ENCODE measurements at places on chromosomes 4 and X.

DNA sequence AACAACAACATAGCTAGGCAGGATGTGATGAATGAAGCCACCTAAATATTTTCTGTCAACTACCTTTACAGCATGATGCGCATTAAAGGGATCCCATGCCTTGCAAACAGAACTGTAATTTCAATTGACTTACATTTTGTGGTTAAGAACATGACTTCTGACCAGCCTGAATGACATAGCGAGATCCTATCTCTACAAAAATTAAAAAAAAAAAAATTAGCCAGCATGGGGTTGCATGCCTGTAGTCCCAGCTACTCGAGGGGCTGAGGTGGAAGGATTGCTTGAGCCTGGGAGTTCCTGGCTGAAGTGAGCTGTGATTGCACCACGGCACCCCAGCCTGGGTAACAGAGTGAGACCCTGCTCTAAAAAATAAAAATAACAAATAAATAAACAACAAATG, 680.6 kb downstream of the IQCM start:
- DNase-seq = no peak

- DNase-seq = no peak
Observed at GRCh38 chr4:177632481-177632880, 190.2 kb upstream of the AGA start.

DNA sequence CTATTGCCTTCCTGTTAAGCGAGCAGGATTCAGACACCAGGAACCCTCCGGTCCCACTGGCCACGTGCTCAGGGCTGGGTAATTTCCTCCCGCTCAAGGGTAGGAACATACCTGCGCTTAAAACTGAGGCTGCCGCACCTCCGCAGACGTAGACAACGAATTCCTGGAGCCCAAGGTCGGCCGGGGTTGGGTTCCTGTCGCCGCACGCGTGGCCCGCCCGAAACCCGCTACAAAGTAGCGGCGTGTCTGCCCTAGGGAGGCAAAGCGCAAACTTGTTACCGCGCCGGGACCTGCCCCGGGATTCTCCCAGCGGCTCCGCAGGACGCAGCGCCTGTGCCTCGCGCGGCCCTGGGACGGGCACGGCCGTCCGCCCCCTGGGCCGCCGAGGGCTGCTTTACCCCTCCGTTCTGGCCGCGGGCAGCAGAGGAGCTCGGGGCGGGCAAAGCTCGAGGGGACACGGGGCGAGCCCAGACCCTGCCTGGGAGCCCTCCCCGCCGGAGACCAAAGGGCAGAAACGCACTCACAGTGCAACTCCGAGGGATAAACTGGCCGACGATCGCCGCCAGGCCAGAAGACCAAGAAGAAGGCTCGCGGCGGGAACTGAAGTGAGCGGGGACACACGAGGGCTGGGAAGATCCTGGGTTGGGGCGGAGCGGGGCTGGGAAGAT, at the start of gene ERVMER34-1:
ERVMER34-1 (minus strand) TSS at position 607 of the 668 bp plus-strand sequence. CDS start 5,905 bp downstream, outside the sequence.
- DNase-seq = peak; percentile 26

- no peak for DNase-seq
Observed at GRCh38 chr4:2591189-2591588, 54.7 kb downstream of the FAM193A start.

DNA sequence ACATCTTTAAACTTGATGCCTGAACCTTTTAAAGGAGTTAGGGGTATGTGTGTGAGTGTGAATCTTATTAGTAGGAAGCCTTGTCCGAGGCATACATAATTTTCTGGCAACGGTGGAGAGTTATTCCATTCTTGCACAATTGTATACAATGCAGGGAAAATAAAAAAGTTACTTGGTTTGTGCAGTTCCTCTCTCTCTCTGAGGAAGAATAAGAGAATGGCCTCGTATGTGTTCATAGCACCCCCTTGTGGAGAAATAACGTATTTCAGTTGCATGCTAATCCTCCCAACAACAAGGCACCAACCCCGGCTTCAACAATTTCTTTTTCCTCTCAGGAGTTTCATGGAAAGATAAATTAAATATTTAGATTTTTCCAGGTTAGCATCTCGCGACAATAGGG, 33.7 kb upstream of the FGF13 start:
- DNase-seq = no peak

DNA sequence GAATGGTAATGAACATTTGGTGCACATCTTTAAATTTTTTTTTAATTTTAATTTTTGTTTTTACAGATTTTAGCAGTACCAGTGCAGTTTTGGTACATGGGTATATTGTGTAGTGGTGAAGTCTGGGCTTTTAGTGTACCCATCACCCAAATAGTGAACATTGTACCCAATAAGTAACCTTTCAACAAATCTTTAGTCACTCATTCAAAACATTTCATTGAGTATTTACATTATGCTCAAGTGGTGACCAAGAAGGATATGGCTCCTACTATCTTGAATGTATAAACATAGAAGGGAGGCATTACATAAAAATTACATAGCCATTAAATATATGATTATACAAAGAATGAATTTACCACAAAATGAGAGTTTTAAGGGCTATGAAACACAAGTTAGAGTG, 223.3 kb downstream of the SPRY1 start:
- no peak for DNase-seq

DNA sequence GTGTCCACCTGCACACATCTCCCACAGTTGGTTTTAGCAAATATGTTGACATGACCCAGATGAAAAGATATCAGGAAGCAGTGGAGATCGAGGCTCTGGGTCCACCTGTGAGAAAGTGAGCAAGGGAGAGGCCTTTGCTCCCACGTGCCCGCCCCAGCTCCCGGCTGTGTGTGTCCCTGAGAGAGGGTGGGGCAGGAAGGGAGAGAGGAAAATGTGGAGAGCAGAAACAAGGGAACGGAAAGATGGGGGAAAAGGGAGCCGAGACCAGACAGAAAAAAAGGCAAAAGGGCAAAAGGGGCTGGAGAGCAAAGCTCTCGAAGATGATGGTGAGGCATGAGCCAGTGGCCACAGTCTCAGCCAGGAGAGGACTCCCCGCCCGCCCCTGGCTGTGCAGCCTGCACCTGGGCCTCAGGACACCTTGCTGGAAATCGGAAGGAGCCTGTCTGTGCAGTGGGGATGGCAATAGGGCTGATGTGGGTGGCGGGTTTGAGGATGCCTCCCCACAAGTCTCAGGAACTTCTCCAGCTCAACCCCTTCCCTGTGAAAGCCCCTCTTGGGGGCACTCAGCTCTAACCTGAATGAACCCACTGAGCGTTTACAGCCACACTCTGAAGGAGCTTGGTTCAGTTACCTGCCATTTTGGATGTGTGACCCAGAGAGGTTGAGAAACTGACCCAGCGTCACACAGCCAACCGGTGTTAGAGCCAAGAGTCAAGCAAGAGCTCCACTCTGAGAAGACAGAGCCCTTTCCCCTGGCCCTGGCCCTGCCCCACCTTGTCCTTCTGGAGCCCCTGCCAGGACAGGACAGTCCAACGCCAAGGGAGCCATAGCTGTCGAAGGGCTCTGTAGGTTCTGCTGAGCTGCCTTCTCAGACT, 20.3 kb upstream of the MSX1 start:
- no peak for DNase-seq

GRCh38 chr4:159258889-159259560, 156.1 kb downstream of the RAPGEF2 start:
- no peak for DNase-seq

DNA sequence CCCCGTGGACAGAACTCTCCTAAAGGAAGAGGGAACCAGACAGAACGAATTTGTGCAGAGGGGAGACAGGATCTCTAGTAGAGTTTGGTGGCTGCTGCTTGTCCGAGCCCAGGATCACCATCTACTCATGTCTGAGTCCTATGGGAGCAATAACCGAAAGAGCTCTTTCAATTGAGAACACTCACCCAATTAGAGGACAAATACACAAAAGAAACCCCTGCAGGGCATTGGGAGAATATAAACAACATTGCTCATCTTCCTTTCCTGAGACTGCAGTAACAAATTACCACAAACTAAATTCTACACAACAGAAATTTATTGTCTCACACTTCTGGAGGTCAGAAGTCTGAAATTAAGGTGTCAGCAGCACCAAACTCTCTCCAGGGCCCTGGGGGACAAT, 65.6 kb downstream of the SPINK2 start:
- DNase-seq = no peak

DNA sequence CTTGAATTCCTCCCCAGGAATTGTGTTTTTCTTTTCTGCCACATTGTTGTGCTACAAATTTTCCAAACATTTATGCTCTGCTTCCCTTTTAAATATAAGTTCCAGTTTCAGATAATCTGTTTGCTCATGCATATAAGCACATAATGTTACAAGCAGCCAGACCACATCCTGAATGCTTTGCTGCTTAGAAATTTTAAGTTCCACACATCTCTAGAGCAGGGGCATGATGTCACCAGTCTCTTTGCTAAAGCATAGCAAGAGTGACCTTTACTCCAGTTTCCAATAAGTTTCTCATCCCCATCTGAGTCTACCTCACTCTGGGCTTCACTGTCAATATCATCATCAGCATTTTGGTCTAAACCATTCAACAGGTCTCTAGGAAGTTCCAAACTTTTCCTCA, 932.5 kb downstream of the SH3BGRL start:
- no peak for DNase-seq

DNA sequence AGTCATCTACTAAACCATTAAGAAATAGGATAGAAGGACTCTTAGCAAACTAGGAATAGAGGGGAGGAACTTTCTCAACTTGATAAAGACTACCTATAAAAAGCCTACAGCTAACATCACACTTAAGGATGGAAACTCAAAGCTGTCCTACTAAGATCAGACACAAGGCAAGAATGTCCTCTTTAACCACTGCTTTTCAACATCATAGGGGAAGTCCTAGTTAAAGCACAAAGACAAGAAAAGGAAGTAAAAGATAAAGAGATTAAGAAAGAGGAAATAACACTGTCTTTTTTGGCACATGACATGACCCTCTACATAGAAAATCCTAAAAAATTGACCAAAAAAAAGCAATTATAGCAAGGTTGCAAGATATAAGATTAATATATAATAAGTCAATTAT, 136.6 kb downstream of the FBXW7 start:
- DNase-seq = no peak

DNA sequence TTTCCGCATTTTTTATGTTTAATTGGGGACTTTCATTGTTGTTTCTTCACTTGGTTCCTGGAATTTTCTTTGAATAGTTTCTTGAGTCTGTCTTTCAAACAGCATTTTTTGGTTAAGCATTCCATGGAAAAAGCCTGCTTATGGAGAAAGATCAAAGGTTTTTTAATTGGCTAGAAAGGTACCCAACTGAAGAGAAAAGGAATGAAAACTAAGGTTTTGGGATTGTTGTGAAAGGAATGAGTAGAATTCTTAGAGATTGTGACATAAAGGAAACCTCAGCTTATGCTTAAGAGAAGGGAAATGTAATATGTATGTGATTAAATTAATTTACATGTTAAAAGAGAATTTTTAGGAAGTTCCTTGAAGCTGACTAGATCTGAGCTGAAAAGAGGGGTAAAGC, 82.8 kb downstream of the CCKAR start:
- no peak for DNase-seq

DNA sequence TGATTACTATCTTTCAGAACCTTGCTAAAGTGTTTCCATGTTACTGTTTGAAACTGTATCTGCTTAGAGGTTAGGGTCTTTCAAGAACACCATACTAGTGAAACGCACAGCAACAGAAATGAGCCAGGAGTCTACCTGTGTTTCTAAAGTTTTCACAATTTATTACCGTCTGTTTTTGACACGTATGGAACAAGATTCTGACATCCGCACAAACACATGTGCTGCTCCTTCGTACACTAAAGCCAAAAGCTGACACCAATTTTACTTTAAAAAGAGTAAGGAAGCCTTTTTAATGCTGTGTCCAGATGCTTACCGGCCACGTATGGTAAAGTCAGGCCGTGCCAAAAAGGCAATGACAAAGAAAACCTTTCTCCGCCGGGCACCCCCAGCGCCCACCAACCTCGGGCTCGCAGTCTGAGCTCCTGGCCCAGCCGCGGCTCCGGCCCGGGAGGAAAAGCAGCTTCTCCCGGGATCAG, 532 bp downstream of the RPS4X start:
- no peak for DNase-seq

DNA sequence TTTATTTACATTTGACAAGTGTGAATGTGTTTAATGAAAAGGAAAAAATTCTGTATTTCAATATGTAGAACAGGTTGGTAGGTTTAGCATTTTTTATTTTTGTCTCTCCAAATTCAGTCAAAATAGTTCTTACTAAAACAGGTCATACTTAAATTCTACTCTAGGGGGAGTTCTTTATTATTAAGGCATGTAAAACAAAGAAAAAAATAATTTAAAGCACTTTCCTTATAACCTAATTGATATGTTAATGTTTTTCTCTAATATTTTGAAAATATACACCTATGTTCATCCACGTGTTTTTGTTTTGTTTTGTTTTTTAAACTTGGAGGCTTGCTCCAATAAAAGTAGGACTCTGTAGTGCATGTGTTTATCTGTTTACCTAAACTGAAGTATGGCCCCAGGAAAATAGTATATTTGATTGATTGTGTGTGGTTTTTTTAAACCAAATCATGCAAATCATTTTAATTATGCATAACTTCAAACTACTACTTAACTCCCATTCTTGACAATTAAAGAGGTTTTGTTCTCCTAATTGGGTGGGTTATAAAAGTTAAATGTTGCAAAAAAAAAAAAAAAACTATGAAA, 562.7 kb downstream of the RPA4 start:
- no peak for DNase-seq

DNA sequence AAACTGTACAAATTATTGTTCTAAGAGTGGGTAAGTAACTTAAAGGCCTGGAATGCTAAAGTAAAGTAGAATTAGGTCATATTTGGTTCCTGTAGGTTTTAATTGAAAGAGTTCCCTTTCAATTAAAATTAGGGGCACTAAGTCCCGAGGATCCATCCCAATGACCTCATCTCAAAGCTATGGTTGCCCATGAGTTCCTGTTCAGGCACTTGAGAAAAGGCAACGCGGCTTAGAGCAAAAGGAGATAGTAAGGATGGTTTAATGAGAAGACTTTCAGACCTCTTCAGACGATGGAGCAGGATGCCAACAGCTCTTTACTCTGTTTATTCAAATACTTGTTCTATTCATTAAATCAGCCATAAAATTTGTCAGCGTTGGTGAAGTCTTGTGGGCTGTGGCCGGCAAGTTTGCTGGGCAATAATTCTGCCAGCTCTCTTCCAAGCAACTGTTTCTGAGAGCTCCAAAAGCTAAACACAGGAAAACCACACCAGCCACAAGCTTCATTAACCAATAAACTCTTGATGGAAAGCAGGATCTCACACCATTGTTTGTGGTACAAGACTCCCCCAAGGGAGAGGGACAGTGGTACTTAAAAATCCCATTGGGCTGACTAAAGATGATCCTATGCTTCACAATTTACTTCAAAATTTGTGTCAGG, 167.4 kb downstream of the COL4A6 start:
- DNase-seq = no peak

DNA sequence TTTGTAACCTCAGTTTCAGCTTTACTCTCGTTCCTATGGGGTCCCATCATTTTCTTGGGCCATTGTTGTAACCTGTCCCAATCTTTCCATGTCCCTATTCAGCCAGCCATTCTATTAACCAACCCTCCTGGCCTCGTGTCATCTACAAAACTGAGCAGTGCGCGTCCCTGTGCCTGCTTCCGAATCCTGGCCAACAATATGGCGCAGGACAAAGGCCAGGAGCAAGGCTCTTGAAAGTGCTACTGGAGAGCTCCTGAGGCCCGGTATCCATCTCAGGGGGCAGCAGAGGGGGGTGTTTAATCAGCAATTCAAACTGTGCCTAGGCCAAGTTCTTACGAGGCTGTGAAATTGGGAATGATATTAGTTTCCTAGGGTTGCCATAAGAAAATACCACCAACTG, 41.2 kb upstream of the APLN start:
- no peak for DNase-seq

Data from NCI-H2227 treated with DMSO at 0.1 percent for 48 hours (cell line).